NCI-H146 (cell line): ENCODE measurements at places on chromosomes 3 and 15.

- DNase-seq: no peak
These were observed 201.2 kb upstream of the NSMCE3 start for GRCh38 chr15:29470794-29471193.

GRCh38 chr3:5466065-5466464 is 278.6 kb downstream of the EDEM1 start:
- DNase-seq: no peak

- no peak for DNase-seq
These were observed 14.3 kb upstream of the FILIP1L start for GRCh38 chr3:100128565-100128964.

- no peak for DNase-seq
These were observed 9.4 kb downstream of the CILP start for GRCh38 chr15:65201918-65202317.

- DNase-seq: peak; percentile 48
These were observed 692 bp downstream of the UBE2E2 start for GRCh38 chr3:23203708-23204330.

DNA sequence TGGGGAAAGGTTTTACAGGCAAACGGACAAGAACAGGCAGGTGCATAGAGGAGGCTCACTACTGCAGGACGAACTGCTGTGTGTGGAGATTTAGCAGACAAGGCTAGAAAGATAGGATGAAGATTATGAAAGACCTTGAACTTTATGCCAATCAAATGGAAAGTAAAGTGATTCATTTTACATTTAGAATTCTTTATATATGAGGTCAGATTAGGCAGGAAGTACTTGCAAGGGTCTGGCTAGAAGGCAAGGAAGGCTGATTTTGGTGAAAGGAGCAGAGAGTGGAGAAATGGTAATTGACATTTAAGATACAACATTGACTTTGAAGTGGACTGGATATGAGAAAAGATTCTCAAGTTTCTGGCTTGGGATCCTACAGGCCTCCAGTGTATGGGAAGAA is 33.6 kb downstream of the PLSCR4 start:
- no peak for DNase-seq
